ENCODE measurements at places on chromosomes 13 and 19. TPM values are rescaled to one million over a fixed set of nuclear protein-coding genes. Genes with fewer than 3 reads are reported as not detected.

The PLEKHF1 gene
- 4.0 TPM for total RNA-seq

The TMEM86B gene
- total RNA-seq, result 5.4 TPM

The ICAM4 gene
- 0.49 TPM for total RNA-seq

DNA sequence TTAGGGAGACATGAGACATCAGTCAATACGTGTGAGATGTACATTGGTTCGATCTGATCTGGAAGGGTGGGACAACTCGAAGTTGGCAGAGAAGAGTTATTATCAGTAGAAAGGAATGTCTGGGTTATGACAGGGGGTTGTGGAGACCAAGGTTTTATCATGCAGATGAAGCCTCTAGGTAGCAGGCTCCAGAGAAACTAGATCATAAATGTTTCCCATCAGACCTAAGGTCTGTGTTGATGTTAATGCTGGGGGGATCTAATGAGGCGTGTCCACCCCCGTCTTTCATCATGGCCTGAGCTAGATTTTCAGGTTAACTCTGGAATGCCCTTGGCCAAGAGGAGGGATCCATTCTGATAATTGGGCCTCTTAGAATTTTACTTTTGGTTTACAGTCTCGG lies 187.0 kb upstream of the KL start:
- no peak for DNase-seq

GRCh38 chr13:113975416-113975815 lies 1.5 kb upstream of the C13orf46 start:
- DNase-seq, result no peak

- DNase-seq, result no peak
Measured at GRCh38 chr13:100552755-100553154, 35.8 kb downstream of the GGACT start.

DNA sequence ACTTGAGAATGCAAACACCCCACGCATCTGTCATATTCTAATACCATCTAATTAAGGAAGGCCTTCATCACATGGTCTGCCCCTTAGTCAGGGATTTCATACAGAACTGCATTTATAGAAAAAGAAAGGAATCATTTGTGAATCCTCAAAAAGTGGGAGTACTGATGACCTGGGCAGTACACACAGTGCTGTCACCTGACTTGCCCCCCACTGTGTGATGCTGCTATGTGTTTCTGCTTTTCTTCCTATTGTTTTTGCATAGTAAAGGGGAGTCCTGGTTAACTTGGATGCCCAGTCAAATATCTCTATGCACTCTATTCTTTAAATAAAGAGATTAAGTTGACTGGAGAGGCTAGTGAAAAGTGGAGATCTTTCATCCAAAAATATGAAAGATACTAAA lies 1921.2 kb upstream of the PRR20A start:
- DNase-seq, result no peak

DNA sequence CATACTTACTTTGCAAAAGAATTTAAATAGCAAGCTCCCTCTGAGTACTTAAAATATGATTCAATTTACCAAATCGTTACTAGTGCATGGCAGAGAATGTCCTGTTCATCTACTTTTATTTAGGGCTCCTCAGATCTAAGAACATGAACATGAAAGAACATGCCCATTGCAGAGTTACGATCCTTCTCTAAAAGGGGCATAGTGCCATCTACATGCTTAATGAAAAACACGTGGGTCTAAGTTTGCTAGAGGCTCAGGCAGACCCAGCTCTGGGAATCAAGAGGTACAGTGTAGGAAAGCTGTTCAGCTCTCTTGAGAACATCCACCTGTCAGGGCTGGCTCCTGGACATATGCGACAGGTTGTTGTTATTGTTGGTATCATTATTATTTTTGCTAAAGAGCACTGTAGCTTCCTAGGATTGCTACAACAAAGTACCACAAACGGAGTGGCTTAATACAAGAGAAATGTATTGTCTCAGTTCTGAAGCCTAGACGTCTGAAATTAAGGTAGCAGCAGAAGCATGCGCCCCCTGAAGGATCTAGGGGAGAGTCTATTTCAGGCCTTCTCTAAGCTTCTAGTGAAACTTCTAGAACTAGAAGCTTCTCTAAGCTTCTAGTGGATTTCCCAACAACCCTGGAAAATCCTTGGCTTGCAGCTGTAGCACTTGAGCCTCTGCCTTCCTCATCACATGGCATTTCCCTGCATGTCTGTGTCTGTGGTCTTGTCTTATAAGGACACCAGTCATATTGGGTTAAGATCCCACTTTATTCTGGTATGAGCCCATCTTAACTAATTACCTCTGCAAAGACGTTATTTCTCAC lies 133.9 kb downstream of the DCT start:
- peak; percentile 73 for DNase-seq

DNA sequence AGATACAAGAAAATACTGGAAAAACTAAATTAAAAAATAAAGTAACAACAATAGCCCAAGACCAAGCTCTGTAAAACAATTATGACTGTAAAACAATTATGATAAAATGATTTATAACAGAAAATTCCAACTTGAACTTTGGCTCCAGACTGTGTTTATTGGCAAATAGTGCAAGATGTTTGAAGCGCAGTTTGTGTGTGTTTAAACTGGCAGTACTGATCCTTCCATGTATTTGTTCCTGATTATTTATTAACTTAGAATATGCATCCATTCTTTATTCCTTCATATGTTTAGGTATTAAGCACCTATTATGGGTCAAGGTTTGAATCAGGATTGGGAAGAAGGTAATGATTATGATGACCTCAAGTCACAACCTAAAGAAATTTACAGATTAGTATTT lies 37.8 kb downstream of the ZNF582 start:
- no peak for DNase-seq

- no peak for DNase-seq
Measured at GRCh38 chr13:26249551-26249950, 4.4 kb upstream of the CDK8 start.

- peak; percentile 24 for DNase-seq
Measured at GRCh38 chr13:99528547-99528946, 27.3 kb downstream of the TM9SF2 start.

DNA sequence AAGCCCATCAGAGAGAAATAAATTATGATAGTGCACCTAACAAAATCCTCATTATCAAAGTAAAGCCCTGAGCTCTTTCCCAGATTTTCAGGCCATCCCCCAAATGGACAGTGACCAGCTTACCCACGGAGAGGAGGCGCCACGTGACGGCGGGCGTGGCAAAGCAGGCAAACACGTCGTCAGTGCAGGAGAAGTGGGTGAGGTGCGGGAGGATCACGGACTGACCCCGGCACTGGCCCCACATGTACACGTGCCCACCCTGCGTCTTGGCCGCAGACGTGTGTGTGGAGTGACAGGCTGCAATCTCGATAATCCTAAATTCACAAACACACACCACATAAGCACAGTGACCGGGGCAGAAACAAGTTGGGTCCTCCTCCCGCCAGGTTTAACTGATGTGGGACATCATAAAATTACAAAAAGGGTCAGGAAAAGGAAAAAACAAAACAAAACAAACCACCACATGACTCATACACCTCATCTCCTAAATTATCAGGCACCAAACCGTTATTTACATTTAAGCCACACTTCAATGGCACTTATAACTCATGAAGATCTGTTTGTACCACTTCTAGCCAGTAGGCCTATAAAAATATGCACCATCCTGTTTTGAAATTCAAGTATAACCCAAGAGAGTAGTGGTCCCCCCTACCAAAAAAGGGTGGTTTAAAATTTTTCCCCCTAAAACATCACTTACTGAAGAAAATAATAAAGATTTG lies 30.1 kb downstream of the RCBTB2 start:
- DNase-seq, result no peak

DNA sequence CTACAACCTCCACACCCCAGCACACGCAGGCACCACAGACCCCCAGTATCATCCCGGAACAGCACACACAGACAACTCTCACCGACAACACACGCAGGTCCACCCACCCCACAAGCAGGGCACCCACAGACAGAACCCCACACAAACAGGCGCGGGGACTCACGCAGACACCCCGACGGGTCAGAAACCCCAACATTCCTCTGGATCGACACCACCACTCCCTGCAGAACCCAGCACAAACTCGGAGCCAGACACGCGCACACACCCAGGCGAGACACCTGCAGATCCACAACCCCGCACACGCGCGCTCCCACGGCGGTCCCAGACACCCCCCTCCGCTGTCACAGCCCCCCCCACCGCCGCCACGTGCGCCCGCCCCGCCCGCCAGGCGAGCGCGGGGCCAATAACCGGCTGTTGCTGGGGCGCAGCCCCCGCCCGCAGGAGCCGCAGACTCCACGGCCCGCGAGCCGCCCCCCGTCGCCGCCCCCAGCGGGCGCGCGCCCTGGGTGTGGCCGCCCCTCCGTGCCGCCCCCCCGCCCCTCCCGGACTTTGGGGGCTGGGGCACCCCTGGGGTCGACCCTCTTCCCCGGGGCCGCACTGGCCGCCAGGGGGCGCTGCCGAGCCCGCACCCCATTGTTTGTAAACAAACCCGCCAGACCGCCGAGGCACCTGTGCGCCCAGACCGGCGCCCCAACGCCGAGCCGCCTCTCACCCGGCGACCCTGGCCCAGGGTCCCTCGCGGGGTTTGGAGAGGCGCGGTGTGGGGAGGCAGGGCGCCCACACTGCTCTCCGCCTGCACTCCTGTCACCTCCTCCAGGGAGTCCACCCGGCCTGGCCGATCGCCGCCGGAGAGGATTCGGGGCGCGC lies 712 bp downstream of the BBC3 start:
- DNase-seq, result peak; percentile 61

GRCh38 chr13:41939398-41939797 lies 21.5 kb downstream of the VWA8 start:
- no peak for DNase-seq

DNA sequence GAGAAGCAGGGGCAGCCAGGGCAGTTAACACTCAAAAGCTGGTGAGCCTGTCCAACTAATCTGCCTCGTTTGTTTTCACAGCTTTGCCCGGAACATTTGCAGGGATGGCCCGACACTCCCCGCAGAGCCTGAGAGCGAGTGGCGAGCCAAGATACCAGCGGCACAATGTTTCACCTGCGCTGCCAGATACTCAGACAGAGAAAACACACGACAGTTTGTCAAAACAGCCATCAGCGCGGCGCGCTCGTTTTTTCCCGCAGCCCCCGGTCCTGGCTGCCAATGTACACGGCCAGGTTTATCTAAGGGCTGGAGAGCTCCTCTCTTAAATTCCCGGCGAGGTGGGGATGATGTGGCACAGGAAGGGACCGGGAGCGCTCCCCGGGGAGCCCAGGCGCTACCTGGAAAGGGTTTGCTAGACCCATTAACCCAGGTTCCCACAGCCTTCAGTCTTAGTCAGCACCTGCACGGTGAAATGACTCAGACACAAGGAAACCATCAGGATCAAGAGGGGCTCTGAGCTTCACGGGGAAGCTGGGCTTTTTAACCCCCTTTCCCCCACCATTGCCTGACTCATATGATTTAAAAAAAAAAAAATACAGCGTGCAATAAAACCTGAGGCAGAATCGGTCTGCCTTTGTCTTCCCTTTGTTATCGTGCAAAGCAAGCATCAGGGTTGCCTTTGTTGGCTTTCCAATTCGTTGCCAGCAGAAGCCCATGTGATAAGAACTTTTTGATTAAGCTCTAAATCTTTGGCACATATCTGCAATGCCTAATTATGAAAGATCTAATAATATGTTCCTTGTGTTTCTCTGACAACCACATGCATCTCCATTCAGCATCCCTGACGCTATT lies 186.2 kb downstream of the EFNB2 start:
- peak; percentile 99 for DNase-seq
